ENCODE measurements at places on chromosomes 2 and 18.

GRCh38 chr2:12259493-12259892 is 457.2 kb upstream of the TRIB2 start:
- no peak for DNase-seq

GRCh38 chr18:61651880-61652268 is 240.9 kb downstream of the RNF152 start:
- no peak for DNase-seq

GRCh38 chr2:44826601-44827000 is 114.9 kb upstream of the SIX3 start:
- DNase-seq = no peak

DNA sequence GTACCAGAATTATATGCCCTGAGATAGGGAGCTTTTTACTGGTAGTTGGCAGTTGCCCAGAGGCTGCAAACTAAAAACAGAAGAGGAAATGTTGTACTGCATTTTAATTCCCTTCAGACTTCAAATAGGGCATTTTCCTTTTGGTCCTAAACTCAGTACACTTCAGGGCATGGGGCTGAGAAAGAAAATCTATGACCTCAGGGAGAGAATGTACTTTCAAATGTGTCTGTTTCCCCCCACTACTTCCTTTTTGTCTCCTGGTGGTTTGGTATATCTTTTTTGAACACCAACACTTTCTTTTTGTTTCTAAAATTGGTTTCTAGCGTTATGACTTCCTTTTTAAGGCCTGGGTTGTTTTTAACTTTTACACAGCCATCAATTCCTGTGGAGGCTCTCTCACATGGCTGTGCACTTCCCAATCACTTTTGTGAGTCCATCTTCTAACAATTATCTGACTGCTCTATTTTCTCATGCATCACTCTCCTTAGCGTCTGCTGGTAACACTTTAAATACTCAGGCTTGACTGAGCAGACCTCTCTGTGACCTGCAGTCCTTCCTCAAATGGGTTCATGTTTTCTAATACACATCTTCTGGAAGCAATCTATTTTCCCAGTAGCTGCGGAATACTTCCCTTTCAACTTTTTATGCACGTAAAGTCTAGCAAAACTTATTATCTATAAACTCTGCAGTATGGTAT is 596.0 kb downstream of the LRP1B start:
- no peak for DNase-seq

GRCh38 chr2:204086167-204086566 is 149.6 kb downstream of the ICOS start:
- no peak for DNase-seq

DNA sequence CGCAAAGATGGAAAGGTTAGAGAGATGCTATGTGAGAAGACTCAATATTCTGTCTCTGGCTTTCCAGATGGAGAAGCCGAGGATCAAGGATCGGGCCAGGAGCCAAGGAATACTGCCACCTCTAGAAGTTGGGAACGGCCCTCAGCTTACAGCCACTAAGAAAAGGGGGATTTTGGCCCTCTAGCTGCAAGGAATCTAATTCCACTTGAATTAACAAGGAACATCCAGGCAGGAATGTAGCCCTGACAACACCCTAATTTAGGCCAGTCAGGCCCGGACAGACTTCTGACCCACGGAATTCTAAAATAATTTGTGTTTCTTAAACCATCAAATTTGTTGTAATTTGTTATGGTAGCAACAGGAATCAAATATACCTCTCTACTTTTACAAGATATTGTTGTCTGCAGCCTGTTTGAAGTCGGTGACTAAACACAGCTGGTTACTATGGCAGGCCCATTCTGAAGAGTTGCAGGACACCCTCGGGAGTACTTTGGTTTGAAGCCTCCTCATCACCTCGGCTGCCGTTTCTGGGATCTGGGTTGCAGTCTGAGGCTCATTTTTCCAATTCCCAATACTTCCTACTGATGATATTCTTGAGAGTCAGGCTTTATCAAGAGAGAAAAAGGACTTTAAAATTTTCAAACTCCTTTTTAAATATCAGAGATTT is 1131.2 kb downstream of the TSN start:
- DNase-seq = no peak
